Pons (tissue), 1 donor: ENCODE measurements at places on chromosomes 1 and 21.

GRCh38 chr1:166975361-166976129 lies at the start of gene ILDR2:
ILDR2 (minus strand) TSS chr1:166975540; CDS start chr1:166975268, 272 bp downstream.
- peak; percentile 46 for DNase-seq

- no peak for DNase-seq
These were observed 137.1 kb upstream of the RAB4A start for GRCh38 chr1:229133811-229134210.

DNA sequence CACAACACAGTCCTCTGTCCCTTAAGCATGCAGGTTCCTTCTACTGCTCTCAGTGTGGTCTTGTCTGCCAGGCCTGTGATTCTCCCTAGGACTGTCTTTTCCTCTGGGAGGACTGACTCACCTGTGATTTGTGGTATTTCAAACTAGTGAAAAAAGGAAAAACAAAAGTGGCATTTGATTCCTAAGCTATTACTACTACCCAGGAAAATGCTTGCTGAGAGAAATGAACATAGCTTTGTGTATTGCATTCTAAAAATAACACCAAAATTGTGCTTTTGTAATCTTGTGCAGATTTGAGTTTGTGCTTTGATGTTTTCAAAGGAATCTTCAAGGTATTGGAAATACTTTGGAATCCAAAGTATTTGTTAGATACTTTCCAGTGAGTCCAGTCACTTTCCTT lies 57.0 kb downstream of the GPR161 start:
- no peak for DNase-seq

GRCh38 chr21:46570119-46570518 lies 34.8 kb downstream of the S100B start:
- DNase-seq: no peak

- DNase-seq: no peak
These were observed 24.8 kb downstream of the CCSAP start for GRCh38 chr1:229318056-229318455.

GRCh38 chr1:225388372-225388771 lies 39.5 kb downstream of the LBR start:
- no peak for DNase-seq

GRCh38 chr1:230822092-230822581 lies 46.2 kb downstream of the C1orf198 start:
- DNase-seq: no peak

- DNase-seq: no peak
These were observed 557.5 kb downstream of the PTPRU start for GRCh38 chr1:29793653-29794348.

DNA sequence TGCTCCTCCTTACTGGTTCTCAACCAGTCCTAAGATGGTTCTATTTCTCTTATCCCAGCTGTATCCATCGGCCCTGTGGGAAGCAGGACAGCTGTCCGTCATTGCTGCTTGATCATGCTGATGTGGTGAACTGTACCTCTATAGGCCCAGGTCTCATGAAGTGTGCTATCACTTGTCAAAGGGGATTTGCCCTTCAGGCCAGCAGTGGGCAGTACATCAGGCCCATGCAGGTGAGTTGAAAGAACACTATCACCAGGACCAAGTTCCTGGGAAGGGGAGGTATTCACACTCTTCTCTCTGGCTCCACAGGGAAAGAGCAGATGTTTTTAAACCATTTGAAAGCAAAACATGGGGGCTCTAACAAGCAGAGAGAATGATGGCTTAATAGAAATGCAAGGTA lies 302.6 kb downstream of the PAPPA2 start:
- DNase-seq: no peak

- no peak for DNase-seq
These were observed 23.1 kb downstream of the UBE2G2 start for GRCh38 chr21:44778499-44778911.
